ENCODE measurements at places on chromosomes 13 and 19. TPM values are rescaled to one million over a fixed set of nuclear protein-coding genes. Genes with fewer than 3 reads are reported as not detected.
A peak's percentile ranks its signal among the peaks of the same experiment; 100 is the strongest.

GRCh38 chr13:99700468-99700867 is 199.2 kb downstream of the TM9SF2 start:
- ATAC-seq, result no peak

- no peak for ATAC-seq
Measured at GRCh38 chr19:44972802-44973201, 17.6 kb downstream of the CLPTM1 start.

DNA sequence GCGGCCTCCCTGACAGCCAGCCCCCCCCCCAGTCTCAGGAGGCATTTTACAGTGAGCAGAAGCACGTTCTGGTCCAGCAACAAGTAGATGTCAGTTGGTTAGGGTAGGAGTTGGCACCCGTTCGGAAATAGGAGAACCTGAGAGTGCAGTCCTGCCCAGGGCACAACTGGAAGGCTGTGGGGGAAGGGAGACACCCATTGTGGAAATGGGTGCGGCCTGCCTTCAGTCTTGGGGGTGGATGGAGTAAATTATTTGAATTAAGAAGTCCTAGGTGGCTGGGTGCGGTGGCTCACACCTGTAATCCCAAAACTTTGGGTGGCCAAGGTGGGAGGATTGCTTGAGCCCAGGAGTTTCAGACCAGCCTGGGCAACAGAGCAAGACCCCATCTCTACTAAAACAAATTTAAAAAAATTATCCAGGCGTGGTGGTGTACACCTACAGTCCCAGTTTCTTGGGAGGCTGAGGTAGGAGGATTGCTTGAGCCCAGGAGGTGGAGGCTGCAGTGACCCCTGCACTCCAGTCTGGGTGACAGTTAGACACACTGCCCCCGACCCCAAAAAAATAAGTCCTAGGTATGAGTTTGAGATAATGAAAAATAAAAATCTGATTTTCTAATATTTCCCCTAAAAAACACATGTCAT is 1.2 kb downstream of the CIRBP start:
- ATAC-seq, result no peak

The PHLDB3 gene
- 52.2 TPM for total RNA-seq

The RNF113B gene
- not detected for total RNA-seq

GRCh38 chr13:80297094-80297493 is 43.8 kb downstream of the SPRY2 start:
- no peak for ATAC-seq

DNA sequence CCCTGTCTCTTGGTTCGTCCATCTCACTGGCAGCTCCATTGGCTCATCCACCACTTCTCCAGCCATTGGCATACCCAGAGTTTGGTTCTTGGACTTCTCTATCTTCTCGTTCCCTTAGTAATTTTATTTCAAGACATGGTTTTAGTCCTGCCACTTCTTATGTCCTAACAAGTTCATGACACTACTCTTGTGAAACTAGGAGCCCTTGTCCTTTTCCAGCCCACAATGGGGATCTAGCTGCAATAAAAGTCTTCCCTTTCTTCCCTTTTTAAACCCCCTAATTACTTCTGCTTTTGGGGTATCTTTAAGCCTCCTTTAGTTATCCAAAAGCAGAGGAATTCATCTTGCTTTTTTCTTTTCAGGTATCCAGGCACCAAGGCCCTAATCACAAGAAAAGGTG is 2.9 kb upstream of the RCBTB2 start:
- ATAC-seq, result no peak

- peak; percentile 64 for ATAC-seq
Measured at GRCh38 chr19:18798384-18799352, 7.6 kb upstream of the COMP start.

The THAP8 gene
- total RNA-seq, result 3.0 TPM

DNA sequence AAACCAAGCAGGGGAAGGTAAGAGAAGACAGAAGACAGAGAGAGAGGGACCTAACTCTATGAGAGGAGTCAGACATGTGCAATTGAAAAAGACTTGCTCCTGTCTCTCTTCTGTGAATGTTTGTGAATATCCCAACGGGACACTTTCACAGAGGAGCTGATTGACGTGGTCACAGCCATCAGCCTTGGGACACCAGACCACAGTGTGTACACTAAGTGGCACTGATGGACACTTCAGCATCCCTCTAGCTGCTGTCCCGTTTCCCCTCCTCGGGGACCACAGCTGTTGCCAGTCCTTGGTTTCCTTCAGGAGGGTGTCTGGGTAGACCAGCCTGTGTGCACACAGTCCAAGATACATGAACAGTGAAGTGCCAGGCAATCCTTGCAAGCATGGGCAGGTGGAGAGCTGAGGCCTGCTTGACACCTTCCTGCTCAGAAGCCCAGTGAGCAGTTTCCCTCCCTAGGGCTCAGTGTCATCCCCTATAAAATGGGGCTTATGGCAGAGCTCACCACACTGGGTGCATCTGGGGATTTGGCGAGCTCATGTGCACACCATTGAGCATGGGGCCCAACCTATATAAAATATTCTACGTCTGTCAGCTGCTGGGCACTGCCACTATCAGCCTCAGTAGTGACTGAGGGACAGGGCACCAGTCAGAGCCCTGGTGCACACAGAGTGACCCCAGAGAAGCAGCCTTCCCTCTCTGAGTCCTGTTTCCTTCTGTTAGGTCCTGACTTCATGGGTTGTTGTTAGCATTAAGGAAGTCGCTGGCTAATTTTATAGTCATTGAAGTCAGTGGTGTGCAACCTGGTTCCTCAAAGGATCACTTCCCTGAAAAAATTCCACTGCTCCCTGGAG is 4.3 kb upstream of the USF2 start:
- no peak for ATAC-seq

DNA sequence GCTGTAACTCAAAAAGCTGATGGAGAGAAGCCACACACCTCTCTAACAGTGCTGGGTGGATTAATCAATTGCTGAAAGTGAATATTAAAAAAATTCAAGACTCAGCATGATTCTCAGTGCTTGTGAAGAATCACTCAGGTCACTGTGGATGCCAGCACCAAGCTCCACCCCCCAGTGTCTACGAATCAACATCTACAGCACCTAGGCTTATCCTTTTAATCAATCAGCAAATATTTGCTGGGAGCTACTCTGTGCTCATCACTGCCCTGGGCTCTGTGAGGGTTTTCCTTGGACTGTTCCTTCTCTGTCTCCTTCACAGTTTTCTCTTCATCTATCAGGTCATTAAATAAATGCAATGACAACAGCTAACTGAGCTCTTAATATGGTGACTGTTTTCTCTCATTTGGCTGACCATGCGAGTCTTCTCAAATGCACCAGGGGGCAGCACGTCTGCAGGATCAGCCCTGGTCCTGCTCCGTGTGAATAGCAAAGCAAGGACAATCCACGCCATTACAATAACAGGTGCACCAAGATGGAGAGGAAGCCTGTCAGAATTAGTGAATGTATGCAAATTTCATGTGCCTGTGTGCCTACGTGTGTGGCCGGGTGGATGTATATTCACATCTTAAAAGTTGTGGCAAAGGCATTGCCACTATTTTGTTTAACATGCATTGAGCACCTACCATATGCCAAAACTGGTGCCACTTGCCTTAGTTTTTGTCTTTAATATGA is 14.6 kb upstream of the C13orf42 start:
- peak; percentile 85 for ATAC-seq

GRCh38 chr13:65638572-65639168 is 1591.5 kb downstream of the PCDH9 start:
- ATAC-seq, result no peak

GRCh38 chr13:44281252-44282000 is 92.2 kb upstream of the SERP2 start:
- no peak for ATAC-seq

The TBC1D4 gene
- total RNA-seq, result 12.2 TPM

DNA sequence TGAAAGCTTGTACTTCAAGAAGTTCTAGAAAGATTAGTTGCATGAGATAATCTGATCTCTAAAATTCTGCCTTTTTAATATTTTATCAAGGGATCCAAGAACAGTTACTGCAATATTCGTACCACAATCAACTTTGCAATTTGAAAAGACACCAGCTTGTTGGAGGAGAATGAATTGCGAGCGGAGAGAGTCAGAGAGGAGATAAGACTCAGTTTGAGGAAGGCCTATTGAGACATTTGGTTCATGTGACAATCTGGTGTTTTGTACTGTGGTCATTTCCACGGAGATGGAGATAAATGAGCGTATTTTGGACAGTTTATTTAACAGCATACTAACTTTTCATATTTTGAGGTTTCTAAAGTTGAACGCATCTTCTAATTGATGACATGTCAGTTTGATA is 1276.0 kb downstream of the EFNB2 start:
- no peak for ATAC-seq

- peak; percentile 31 for ATAC-seq
Measured at GRCh38 chr19:18049385-18049784, 37.3 kb downstream of the IL12RB1 start.

GRCh38 chr19:4354897-4355296 is 11.5 kb downstream of the MPND start:
- ATAC-seq, result no peak

The CLDND2 gene
- total RNA-seq, result 1.1 TPM

DNA sequence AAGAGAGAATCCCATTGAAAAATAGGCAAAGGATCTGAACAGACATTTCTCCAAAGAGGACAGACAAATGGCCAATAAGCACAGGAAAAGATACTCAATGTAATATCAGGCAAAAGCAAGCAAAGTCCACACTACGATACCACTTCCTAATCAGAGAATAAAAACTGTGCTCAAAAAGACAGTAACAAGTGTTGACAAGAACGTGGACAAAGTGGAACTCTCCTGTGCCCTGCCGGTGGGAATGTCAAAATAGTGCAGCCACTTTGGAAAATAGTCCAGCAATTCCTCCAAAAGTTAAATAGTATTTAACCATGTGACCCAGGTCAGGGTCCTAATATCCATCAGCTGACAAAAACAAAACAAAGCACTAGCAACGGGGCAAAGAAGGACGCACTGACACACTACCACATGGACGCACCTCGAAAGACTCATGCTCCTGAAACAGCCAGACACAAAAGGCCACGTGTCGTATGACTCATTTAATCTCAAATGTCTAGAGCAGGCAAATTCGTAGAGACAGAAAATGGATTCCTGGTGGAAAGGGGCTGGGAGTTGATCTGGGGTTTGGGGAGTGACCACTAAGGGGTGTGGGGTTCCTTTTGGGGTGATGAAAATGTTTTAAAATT is 5.2 kb downstream of the MIER2 start:
- no peak for ATAC-seq

The FGF21 gene
- not detected for total RNA-seq

- ATAC-seq, result no peak
Measured at GRCh38 chr19:2145831-2146241, 5.5 kb downstream of the AP3D1 start.

- ATAC-seq, result no peak
Measured at GRCh38 chr13:46668931-46669525, 116.1 kb downstream of the LRCH1 start.

Measured in esophagus mucosa (tissue), 1 donor.